ENCODE measurements at places on chromosomes 16 and 17.

GRCh38 chr17:65553646-65554552 lies 7.5 kb downstream of the AXIN2 start:
- DNase-seq: no peak

DNA sequence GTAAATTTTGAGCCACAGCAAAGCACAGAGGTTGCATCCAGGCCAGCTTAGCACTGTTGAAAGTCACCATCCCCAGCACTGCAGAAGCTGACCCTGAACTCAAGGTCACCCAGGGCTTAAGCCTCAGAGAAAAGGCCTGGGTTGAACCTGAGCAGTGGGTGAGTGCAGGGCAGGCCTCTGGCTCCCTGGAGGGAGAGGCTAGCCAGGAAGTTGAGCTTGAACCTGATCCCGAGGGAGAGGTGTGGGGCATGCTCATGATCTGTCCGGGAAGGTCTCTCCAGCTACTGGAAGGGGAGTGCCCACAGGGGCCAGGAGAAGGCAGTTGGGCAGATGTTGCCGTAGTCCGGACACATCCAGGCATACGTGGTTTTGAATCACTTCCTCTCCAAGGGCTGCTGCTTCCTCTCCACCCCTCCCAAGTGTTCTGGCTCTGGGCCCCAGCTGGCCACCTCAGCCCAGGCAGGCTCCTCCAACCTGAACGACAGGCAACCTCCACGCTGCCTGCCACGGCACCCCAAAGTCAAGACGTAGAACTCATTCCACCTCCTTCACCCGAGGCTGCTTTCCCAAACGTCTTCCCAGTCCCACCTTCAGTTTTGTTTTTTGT lies 18.4 kb downstream of the CARHSP1 start:
- peak; percentile 94 for DNase-seq

- DNase-seq: no peak
Observed at GRCh38 chr16:88610909-88611812, 27.2 kb upstream of the IL17C start.

- DNase-seq: no peak
Observed at GRCh38 chr17:6107791-6108190, 37.6 kb downstream of the WSCD1 start.

DNA sequence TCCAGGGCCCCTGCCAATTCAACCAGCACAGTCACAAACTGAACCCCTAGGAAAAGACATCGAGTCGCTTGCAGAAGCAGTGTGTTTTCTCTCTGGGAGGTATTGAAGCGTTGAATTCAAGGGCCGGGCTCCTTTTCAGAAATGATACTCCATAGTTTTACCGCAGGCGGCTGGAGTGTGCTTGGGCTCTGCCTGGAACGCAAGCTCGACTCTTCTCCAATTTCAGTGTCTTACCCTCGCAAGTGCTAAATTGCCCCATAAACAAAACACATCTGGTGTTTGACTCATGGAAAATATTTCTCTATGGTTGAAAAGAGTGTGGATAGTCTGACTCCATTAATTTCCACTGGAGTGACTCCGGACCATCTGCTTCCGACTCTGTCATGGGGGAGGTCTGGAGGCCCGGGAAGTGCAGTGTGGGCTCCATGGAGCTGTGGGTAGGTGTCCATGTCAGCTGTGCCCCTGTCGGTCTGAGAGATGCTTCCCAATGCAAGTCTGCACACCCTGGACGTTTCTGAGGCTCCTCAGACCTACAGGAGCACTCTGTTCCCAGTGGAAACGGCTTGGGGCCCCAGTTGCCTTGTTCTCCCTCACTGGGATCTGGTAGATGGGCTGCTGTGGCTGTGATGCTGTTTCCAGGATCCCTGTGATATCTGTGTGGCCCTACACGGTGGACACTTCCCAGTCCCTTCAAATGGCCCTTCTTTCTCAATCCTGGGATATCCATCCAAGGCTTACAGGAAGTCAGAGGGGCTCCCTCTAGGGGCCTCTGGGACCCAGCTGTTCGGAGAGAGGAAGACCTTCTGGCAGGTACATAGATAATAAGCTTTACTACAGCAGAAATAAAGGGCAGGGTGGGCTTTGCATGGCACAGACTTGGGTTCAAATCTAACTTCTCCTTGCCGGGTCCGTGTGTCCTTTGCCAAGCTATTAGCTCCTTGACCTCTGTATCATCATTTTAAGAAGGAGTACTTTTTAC lies 119.8 kb upstream of the CDH13 start:
- DNase-seq: no peak

DNA sequence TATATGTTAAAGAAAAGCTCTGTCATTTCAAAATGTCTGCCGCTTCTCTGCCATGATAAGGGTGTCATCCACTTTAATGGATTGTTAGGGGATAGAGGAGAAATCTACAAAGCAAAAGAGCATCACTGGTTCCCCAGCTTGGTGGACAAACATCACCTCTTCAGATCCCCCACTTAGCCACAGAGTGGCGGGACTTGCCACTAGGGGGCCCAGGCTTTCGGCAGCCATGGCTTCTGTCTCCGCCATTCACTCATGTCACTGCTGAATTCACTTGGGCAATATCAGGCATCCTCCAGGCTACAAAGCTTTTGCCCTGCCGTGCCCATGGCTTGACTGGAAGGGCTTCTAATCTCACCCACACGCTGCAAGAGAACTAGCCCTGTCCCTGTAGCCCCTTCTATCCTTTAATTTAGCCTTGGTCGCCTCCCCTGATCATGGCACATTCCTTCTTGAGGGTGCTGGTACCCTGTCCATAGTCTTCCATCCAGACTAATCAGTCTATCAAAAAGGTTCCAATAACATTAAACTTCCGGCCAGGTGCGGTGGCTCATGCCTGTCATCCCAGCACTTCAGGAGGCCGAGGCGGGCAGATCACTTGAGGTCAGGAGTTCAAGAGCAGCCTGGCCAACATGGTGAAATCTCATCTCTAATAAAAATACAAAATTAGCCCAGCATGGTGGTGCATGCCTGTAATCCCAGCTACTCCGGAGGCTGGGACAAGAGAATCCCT lies 34.7 kb downstream of the SBK1 start:
- DNase-seq: peak; percentile 59

GRCh38 chr17:56913000-56913311 lies 893 bp downstream of the TRIM25 start:
- no peak for DNase-seq

GRCh38 chr17:3985846-3986245 lies 21.6 kb upstream of the ATP2A3 start:
- DNase-seq: no peak

GRCh38 chr17:37717627-37718323 lies 27.1 kb downstream of the HNF1B start:
- DNase-seq: no peak

DNA sequence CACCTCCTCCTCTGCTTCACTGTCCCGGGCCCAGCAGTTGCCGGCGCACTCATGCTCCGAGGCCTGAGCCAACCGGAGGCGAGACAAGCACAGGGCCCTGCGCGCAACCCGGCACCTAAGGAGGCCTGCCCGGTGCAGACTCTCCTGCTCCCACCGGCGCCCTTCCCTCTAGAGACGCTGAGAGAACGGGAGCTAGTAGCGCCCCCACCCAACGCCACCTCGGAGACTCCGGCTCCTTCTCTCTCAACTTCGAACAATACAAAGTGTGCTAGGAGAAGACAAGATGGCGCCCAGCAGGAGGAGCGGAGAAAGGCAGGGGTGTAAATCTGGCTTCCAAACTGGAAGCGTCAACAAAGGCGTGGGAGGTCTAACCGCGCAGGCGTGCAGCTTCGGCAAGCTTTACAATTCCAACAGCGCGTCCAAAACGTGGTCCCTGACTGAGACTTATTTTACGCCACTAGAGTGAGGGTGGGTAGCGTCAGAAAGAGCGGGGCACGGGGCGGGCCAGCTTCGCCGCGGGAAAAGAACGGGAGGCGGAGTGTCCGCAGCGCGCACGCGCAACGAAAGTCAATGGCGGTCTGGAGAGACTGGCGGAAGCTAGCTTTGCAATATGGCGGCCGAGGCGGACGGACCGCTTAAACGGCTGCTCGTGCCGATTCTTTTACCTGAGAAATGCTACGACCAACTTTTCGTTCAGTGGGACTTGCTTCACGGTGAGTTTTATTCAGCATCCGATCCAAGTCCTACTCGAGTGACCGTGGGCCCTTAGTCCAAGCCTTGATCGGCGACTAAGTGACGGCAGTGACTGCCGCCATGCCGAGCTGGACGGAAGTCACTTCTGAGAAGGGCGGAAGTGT lies at the start of gene MPDU1:
Gene MPDU1 (plus strand): TSS at position 600 of the 857 bp plus-strand sequence. CDS start 11 bp downstream, at position 611.
- peak; percentile 97 for DNase-seq

DNA sequence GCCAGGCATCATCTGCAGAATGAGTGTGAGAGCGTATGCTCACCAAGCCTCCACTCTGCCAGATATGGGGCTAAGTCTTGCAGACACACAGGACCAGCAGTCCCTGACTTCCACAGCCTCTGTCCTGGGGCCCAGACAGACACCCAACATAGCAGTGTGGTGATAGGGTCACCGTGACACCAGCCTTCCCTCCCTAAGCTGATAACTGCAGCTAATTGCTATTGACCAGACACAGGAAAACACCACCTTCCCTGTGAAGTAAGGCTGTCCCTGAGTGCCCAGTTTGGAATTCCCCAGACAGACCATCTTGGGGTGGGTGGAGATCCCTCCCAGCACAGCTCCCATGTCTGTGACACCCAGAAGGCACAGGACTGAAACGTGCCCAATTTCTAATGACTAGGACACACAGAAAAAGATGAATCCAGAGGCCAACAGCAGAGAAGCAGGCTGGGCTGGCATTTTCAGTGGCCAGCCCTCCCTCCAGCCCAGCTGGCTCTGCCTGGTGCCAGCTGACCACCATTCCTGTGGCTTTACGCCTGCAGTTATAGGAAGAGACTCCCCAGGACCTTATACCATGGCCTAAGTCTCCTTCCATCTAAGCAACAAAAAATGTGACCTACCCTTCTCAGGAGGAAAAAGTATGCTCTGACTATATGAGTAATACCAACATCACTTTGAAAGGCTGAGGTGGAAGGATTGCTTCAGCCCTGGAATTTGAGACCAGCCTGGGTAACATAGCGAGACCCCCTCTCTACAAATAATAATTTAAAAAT lies 30.3 kb downstream of the ATPAF2 start:
- peak; percentile 91 for DNase-seq

GRCh38 chr17:81466564-81467472 lies 45.8 kb downstream of the ACTG1 start:
- no peak for DNase-seq

GRCh38 chr17:35489944-35490343 lies 41.4 kb upstream of the SLFN13 start:
- no peak for DNase-seq

DNA sequence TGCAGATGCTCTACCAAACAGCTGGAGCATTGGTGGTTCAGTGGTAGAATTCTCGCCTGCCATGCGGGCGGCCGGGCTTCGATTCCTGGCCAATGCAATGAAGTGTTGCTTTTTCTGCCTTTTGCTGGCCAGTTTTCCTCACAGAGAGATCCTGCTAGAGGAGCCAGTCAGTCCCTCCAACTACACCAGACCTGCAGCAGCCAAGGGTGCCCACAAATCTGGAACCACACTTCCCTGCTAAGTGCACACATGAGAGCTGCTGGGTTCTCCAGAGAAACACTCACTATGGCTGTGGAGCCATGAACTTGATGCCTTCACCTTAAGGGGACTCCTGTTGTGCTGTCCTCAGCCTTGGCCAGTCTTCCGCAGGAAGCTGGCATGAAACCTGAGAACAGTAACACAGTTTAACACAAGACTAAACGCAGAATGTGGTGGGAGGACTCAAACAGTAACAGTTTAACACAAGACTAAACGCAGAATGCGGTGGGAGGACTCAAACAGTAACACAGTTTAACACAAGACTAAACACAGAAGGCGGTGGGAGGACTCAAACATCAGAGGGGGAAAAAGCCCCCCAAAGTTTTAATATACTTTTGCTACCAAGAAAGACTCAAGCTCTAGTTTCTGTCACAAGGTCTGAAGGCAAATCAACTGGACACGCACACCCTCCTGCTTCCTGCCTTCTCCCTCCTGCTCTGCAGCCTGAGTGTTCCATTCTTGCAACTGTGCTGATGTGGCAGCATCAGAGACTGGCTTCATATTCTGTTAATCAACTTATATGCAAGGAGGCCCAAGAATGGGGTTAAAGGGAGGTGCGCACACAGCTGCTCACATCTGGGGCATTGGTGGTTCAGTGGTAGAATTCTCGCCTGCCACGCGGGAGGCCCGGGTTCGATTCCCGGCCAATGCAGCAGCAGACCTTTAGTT lies 12.0 kb downstream of the VAC14 start:
- DNase-seq: peak; percentile 33

GRCh38 chr17:35808240-35808961 lies 883 bp upstream of the TAF15 start:
- DNase-seq: peak; percentile 36

DNA sequence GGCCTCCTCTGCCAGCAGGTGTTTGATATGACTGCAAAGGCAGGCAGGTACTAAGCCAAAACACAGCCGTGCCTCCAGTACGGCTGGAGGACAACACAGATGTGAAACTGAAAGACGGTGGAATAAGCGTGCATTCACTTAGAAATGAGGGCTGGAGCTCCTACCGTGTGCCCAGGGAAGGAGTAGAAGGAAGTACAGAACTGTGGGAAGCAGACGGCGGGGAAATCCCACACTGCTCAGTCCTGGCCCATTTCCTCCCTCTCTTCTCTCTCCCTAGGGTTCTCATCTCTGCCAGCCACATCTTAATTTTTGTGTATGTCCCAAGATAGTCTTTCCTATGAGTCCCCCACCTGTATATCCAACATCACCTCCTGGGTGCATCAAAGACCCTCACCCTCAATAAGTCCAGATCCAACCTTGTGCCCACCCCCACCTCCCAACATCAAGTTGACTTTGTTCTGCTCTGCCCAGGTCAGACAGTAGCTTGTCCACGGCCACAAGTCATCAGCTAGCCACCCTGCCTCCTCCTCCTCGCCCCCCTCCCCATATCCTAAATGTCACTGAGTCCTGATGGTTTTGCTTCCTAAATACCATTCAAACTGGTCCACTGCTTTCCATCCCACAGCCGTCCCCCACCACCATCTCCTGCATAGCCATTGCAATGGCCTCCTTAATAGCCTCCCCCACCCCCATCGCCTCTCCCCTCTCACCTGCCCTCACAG lies 77.1 kb upstream of the RPL38 start:
- DNase-seq: no peak

All from ELR (cell line).